ENCODE measurements at places on chromosomes 1 and 21. TPM values are rescaled to one million over a fixed set of nuclear protein-coding genes. Genes with fewer than 3 reads are reported as not detected.
A peak's percentile ranks its signal among the peaks of the same experiment; 100 is the strongest.

Gene S100A16
- total RNA-seq = 119 TPM

- H3K27ac ChIP-seq = no peak overlapping the region
- H3K4me3 ChIP-seq = no peak overlapping the region
- H3K36me3 ChIP-seq = no peaks in the 10 kb centered on the region
- no peaks in the 10 kb centered on the region for H3K27me3 ChIP-seq
- peaks cover 8% of the 10 kb centered on the region for H3K4me1 ChIP-seq
Observed at GRCh38 chr1:200907611-200908097, 13.0 kb downstream of the INAVA start.

DNA sequence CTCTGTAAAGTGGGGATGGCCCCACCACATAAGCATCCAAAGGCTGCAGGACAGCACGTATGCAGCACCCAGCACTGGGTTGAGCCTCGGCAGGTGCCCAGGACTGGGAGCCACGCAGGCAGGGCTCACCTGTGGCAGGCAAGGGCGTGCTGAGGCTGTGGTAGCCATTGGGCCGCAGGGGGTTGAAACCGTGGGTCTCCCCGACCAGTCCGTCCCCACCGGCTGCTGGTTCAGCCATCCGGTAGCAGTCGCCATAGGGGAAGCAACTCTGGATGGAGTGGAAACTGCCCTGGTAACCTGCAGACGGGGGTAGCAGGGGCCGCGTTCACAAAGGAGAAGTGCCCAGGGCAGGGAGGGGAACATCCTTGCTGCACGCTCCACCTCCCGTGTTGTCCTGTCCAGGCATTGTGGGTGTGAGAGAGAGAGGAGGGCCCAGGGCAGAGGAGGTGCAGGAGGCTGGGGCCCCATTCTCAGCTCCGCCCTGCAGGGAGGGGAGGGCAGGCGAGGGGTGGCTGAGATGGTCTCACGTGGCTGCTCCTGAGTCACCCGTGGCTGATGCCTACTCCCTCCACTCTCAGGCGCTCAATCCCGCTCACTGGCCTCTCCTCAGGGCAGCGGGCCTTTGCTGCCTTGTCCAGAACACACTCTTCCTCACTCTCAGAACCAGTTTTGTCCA lies 49.9 kb downstream of the DMRTB1 start:
- H3K4me1 ChIP-seq = no peaks in the 10 kb centered on the region
- H3K36me3 ChIP-seq = no peaks in the 10 kb centered on the region
- H3K27ac ChIP-seq = no peak overlapping the region
- peak; percentile 90 for DNase-seq
- H3K27me3 ChIP-seq = no peaks in the 10 kb centered on the region

Gene TMEM51
- 48.4 TPM for total RNA-seq

DNA sequence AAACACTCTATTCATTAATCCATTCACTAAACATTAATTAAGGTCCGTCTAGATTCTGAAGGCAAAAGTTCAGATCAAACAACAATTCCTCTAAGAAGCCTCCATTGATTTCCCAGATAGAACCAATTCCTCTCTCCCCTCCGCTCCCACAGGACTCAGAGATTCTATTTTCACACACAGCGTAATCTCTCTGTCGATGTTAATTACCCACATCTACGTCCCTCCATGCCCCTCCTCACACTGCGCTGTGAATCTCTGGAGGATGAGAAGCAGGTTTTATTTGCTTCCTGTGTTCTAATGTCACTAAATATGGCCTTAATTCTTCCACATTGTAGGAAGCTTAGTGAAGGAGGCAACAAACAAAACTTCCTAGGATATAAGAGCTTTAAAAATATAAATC lies 306.7 kb downstream of the DSCAM start:
- no peaks in the 10 kb centered on the region for H3K4me1 ChIP-seq
- no peak overlapping the region for H3K4me3 ChIP-seq
- H3K27me3 ChIP-seq = no peaks in the 10 kb centered on the region
- no peaks in the 10 kb centered on the region for H3K36me3 ChIP-seq
- no peak for DNase-seq
- no peak overlapping the region for H3K27ac ChIP-seq

GRCh38 chr1:147549526-147549925 lies 8.2 kb downstream of the BCL9 start:
- H3K36me3 ChIP-seq = no peaks in the 10 kb centered on the region
- no peak for DNase-seq
- no peaks in the 10 kb centered on the region for H3K27me3 ChIP-seq
- H3K4me1 ChIP-seq = no peaks in the 10 kb centered on the region

Gene PTPRU
- 53.6 TPM for total RNA-seq

GRCh38 chr1:184465489-184466146 lies 78.8 kb downstream of the C1orf21 start:
- DNase-seq = no peak
- no peaks in the 10 kb centered on the region for H3K36me3 ChIP-seq
- no peak overlapping the region for H3K27ac ChIP-seq
- H3K4me1 ChIP-seq = no peaks in the 10 kb centered on the region

- DNase-seq = no peak
- H3K4me3 ChIP-seq = no peak overlapping the region
- no peak overlapping the region for H3K27ac ChIP-seq
- no peaks in the 10 kb centered on the region for H3K27me3 ChIP-seq
Observed at GRCh38 chr1:92886886-92887419, 55.1 kb downstream of the RPL5 start.

Gene ABCA4
- 1.5 TPM for total RNA-seq

DNA sequence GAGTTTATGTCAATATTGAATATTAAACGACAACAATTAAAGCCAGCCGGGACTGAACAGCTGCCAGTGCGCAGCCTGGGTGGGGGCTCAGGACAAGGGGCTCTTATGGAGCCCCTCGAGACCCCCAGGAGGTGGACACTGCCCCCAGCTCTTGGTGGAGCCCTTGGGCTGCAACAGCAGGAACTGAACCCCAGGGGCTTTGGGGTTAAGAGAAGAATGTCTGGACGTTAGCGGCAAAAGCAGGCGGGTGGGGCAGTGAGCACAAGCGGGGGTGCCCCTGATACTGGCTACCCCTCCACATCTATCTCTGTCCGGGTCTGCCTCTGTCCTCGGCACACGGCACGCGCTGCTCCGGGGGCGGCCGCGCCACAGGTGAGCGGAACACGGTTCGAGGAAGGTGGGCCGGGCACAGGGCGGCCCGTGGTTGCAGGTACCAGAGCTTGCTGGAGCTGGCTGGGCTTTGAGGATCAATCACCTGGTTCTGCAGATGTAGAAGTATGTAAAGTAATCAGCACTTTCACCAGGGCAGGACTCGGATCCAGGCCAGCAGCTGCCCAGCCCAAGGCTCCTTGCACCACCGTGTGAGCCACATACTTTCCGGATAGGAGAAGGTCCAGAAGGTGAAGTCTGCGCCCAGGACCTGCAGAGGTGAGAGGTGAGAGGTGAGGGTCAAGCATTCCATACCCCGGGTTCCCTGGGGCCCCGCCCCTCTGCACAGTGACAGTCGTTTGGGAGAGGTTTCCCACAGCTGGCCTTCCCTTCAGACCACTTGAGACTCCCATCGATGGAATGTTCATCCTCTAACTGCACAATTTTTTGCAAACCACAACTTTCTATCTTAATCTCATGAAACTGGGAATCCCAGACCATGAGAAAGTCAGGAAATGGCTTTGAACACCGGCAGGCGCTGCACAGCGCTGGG lies 12.4 kb upstream of the POFUT2 start:
- H3K36me3 ChIP-seq = no peaks in the 10 kb centered on the region
- DNase-seq = peak; percentile 55
- H3K27ac ChIP-seq = no peak overlapping the region
- H3K4me3 ChIP-seq = no peak overlapping the region
- peaks cover 4% of the 10 kb centered on the region for H3K4me1 ChIP-seq
- H3K27me3 ChIP-seq = no peaks in the 10 kb centered on the region

GRCh38 chr1:226682871-226683814 lies 55.9 kb downstream of the ITPKB start:
- H3K4me3 ChIP-seq = no peak overlapping the region
- no peak overlapping the region for H3K27ac ChIP-seq
- H3K27me3 ChIP-seq = no peaks in the 10 kb centered on the region

Gene GRHL3
- 1.7 TPM for total RNA-seq

- peaks cover 40% of the 10 kb centered on the region for H3K4me1 ChIP-seq
- peak overlapping the region; percentile 88 for H3K27ac ChIP-seq
- no peak for DNase-seq
Observed at GRCh38 chr1:18951416-18951815, 5.1 kb downstream of the IFFO2 start.

GRCh38 chr1:178093494-178093950 lies 382 bp upstream of the RASAL2 start:
- peak; percentile 96 for DNase-seq
- H3K27ac ChIP-seq = peak overlapping the region; percentile 91
- H3K36me3 ChIP-seq = no peaks in the 10 kb centered on the region
- H3K4me3 ChIP-seq = peak overlapping the region; percentile 93
- no peaks in the 10 kb centered on the region for H3K27me3 ChIP-seq

DNA sequence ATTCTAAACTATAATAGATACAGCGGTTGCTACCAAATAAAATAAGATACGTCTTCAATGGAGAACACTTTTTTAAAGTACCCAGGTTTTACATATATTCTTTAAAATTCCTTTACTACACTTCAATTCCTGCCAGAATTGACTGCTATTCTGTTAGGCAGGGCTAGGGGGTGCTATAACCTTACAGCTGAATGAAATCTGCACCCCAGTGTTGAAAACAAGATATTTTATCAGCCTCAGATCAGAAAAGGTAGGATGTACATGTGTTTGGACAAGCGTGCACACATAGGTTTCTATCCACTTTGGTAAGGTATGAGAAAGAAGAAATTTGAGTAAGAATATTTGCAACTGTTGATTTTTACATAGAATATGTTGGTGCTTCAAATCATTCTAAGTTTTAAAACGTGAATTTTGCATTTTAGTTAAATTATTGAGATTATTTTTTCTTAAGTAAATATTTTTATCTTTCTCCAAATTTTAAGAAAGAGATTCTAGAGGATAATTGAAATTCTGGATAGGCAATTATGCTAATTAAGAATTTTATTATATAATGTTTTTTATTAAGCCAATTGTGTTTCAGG lies 490.8 kb upstream of the ADGRL4 start:
- DNase-seq = no peak
- no peak overlapping the region for H3K4me3 ChIP-seq
- no peaks in the 10 kb centered on the region for H3K36me3 ChIP-seq

Gene COL16A1
- total RNA-seq = 29.0 TPM

Gene AKNAD1
- total RNA-seq = not detected

DNA sequence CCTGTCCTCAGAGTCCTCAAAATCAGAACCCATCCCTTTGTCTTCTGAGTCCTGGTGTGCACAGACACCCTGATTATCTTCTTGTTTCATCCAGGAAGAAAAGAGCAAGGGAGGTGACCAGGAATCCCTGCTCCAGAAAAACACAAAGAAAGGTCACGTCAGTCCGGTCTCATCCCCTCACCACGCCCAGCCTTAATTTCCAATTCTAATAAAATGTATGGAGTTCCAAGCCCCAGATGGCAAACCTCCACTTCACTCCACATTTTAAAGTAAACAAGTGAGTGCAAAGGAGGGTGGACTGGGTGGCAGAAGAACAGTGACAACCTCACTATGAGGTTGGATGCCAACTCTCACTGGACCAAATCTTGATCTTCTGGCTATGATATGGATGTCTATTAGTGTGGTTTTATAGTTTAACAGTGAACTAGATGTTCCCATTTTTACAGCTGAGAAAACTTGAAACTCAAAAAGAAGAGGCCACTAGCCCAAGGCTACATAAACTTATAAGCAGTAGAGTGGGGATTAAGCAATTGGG lies 22.0 kb downstream of the ZNF697 start:
- no peaks in the 10 kb centered on the region for H3K36me3 ChIP-seq
- H3K4me1 ChIP-seq = peaks cover 46% of the 10 kb centered on the region
- no peak overlapping the region for H3K27ac ChIP-seq
- no peak overlapping the region for H3K4me3 ChIP-seq

Gene S100A7
- total RNA-seq = not detected

DNA sequence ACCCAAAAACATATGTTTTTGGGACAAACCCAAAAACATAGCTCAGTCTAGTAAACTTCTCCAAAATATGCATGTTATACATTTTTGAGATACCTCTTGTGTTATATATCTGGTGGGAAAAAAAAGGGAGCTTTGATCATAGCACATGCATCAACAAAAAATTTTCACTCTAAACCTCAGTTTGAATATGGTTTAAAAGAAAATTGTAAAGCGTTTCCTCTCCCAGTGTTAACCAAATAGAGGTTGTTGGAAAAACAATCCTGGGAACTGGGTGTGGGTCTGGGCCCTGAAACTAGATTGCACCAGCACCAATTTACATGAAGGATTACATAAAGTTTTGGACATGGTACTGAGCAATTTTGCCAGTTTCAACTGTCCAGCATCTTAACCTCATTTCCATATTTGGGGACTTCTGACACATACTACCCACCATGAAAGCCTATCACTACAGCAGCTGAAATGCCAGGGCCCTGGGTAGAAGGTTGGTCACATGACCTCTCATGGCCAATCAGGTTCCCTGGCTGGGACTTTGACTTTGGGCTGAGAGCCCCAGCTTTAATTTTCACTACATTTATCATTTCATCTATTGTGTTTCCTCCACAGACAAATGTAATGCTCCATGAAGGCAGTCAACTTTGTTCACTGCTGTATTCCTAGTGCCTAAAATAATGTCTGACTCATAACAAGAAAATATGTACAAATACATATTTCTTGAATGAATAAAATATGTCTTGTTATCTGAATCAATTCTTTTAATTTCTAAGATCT lies 150.7 kb downstream of the SETD4 start:
- no peak overlapping the region for H3K27ac ChIP-seq
- no peak overlapping the region for H3K4me3 ChIP-seq
- H3K27me3 ChIP-seq = no peaks in the 10 kb centered on the region
- no peak for DNase-seq
- H3K36me3 ChIP-seq = no peaks in the 10 kb centered on the region

GRCh38 chr1:32394890-32395432 lies 720 bp upstream of the BSDC1 start:
- H3K4me3 ChIP-seq = peak overlapping the region; percentile 92
- no peak for DNase-seq
- peaks cover 10% of the 10 kb centered on the region for H3K36me3 ChIP-seq
- H3K4me1 ChIP-seq = peaks cover 7% of the 10 kb centered on the region
- H3K27ac ChIP-seq = peak overlapping the region; percentile 95

GRCh38 chr1:243723050-243723449 lies 127.0 kb downstream of the AKT3 start:
- DNase-seq = no peak
- H3K36me3 ChIP-seq = no peaks in the 10 kb centered on the region
- H3K4me1 ChIP-seq = no peaks in the 10 kb centered on the region

GRCh38 chr21:42629933-42630589 lies 23.4 kb upstream of the PDE9A start:
- H3K36me3 ChIP-seq = no peaks in the 10 kb centered on the region
- H3K27me3 ChIP-seq = no peaks in the 10 kb centered on the region
- no peak for DNase-seq
- no peak overlapping the region for H3K27ac ChIP-seq
